ENCODE measurements at places on chromosomes 12 and 14.

GRCh38 chr14:68407285-68407684 lies 385.6 kb downstream of the ZFP36L1 start:
- peaks cover 48% of the 10 kb centered on the region for H3K4me1 ChIP-seq
- H3K27ac ChIP-seq = no peak overlapping the region
- no peak for DNase-seq
- no peak overlapping the region for H3K4me3 ChIP-seq
- H3K27me3 ChIP-seq = no peaks in the 10 kb centered on the region

DNA sequence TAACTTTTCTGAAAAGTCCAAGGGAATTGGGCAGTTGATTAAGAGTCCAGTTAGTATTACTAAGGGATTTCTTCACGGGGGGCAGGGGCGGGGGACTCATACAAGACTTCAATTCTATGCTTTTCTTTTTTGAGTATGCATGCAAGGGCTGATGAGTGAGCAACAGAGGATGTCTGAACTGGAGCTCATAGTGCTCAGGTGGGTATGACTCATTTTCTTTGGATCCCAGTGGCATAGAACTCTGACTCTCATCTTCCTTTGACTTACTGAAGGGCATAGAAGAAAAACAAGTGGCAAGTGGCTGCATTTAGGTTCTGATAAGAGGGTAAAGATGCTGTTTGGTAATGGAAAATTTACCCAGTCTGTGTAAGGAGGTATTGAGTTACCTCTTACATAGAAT lies 749.2 kb downstream of the NOVA1 start:
- H3K36me3 ChIP-seq = peaks cover 2% of the 10 kb centered on the region
- no peak overlapping the region for H3K4me3 ChIP-seq
- no peak for DNase-seq
- H3K4me1 ChIP-seq = peaks cover 11% of the 10 kb centered on the region

GRCh38 chr14:29971101-29971500 lies 43.5 kb upstream of the PRKD1 start:
- H3K27me3 ChIP-seq = peaks cover 5% of the 10 kb centered on the region
- no peaks in the 10 kb centered on the region for H3K36me3 ChIP-seq
- DNase-seq = no peak
- no peaks in the 10 kb centered on the region for H3K4me1 ChIP-seq
- H3K27ac ChIP-seq = peak overlapping the region; percentile 35
- H3K4me3 ChIP-seq = no peak overlapping the region

DNA sequence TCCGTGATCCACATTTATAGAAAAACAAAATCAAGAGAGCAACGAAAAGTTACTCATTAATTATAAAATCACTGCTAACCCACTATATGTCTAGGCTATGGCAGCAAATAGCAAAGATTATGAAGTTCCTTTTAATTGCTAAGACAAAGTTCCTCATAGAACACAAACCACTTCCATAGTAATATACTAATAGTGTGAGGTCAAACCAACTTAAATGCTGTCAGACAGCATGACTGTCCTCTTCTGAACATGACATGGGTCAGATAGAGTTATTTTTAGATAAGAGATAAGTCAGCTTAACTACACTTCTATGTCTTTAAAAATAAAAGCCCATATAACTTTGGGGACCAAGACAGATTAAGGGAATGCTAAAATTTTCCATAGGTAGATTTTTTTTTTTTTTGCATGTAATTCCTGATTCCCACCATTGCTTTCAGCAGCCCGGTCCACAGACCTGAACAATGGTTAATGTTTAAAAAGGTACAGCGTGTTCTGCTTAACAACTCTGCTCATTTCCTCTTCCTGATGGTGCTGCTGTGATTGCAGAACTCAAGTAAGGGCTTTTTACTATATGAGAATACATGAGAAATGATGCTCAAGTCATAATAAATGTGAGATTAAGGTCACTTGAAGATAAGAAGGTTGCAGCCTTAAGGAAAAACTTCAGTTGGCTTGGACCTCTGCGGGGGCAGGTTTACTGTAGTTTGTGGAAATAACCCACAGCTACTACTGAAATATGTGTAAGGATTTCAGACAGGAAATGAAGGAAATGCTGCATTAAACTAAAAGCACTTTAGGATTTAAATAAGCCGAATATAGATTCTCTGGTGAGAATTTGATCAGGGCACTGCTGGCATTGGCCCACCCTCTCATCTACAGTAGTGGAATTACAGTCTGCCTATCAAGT lies 37.7 kb upstream of the DUSP6 start:
- H3K4me1 ChIP-seq = peaks cover 21% of the 10 kb centered on the region
- no peak overlapping the region for H3K4me3 ChIP-seq
- H3K36me3 ChIP-seq = no peaks in the 10 kb centered on the region
- H3K27ac ChIP-seq = no peak overlapping the region
- DNase-seq = no peak

DNA sequence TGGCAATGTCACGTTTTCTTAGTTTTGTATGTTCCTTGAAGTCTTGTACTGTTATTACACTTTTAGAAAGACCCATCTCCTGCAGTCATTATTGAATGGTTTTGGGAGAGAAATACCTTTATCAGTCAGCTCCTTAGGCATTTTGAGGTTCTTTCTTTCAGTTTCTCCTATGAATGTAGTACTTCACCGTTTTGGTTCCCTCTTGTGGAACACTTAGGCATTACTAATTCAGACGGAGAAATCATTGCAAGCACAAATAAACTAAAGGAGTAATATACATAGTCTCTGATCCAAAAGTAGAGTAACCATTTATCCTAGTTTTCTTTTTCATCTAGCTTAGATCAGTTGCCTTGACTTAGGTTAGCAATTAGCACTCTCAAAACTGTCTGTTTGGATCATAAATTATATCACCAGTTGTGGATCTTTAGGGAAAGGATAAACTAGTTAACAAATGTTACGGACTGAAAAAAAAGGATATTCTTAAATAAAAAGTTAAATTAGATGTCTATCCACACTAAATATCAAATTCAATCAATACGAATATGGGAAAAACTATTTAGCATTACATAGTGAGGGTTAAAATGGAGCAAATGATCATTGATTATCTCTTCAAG lies 1538.3 kb upstream of the SEL1L start:
- H3K4me1 ChIP-seq = no peaks in the 10 kb centered on the region
- DNase-seq = no peak

DNA sequence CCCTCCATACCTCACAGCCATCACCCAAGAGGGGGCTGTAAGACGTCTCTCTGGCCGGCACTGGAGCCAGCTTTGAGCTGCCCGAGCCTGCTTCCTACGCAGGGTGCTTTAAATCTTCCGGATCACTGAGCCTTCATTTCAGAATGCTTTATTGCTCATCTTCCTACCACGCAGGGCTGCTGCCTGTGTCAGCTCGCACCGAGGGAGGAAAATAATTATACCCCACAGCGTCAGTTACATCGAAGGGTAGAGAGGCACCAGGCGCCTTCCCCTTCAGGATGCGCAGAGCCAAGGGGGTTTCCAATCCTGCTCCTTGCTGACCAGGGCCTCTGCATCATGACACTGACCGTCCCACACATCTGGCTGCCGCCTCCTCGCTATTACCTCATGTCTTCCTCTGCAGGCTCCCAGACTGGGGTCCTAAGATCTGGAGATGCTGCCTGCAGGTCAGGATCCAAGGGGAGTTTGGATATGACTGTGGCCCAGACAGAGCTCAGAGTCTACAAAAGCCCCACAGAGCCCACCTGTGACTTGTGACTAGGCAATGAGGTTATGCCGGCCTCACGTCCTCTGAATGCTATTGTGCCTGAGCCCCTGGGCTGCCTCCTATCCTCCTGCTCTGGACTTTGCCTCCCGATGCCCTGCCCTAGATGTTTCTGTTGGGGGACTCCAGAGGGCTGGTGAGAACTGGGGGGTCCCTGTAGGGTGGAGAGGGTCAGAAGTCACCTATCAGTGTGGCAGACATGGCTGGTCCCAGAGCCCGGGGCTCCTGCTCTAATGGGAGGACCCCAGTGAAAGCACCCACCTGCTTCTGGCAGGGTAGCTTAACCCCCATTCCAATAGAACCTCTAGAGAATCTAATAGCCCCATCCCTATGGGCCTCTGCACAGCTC lies 220.3 kb upstream of the RTL1 start:
- H3K27me3 ChIP-seq = no peaks in the 10 kb centered on the region
- H3K4me1 ChIP-seq = peaks cover 20% of the 10 kb centered on the region
- H3K4me3 ChIP-seq = no peak overlapping the region
- no peaks in the 10 kb centered on the region for H3K36me3 ChIP-seq
- DNase-seq = no peak

DNA sequence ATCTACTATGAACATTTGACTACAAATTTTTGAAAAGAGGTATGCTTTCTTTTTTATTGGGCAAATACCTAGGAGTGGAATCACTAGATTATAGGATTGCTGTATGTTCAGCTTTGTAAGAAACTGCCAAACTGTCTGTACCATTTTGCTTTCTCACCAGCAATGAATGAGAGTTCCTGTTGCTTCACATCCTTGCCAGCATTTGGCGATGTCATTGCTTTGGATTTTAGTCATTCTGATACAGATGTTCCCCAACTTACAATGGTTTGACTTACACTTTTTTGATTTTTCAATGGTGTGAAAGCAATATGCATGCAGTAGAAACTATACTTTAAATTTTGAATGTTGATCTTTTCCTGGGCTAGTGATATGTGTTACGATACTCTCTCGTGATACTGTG lies 328.7 kb downstream of the RAD51B start:
- DNase-seq = no peak
- no peaks in the 10 kb centered on the region for H3K27me3 ChIP-seq
- H3K27ac ChIP-seq = no peak overlapping the region
- H3K4me1 ChIP-seq = peaks cover 1% of the 10 kb centered on the region
- no peak overlapping the region for H3K4me3 ChIP-seq
- H3K36me3 ChIP-seq = peaks cover 31% of the 10 kb centered on the region

- no peaks in the 10 kb centered on the region for H3K27me3 ChIP-seq
- DNase-seq = no peak
- no peak overlapping the region for H3K4me3 ChIP-seq
- no peaks in the 10 kb centered on the region for H3K36me3 ChIP-seq
These were observed 25.0 kb downstream of the SLC25A21 start for GRCh38 chr14:37147310-37147880.

Measured in neural crest cell (in vitro differentiated cells).